ENCODE measurements at places on chromosomes 5 and 9.

GRCh38 chr5:137345396-137345795 is 153.7 kb downstream of the SPOCK1 start:
- DNase-seq, result no peak

GRCh38 chr5:142537938-142538337 is 148.0 kb downstream of the FGF1 start:
- no peak for DNase-seq

DNA sequence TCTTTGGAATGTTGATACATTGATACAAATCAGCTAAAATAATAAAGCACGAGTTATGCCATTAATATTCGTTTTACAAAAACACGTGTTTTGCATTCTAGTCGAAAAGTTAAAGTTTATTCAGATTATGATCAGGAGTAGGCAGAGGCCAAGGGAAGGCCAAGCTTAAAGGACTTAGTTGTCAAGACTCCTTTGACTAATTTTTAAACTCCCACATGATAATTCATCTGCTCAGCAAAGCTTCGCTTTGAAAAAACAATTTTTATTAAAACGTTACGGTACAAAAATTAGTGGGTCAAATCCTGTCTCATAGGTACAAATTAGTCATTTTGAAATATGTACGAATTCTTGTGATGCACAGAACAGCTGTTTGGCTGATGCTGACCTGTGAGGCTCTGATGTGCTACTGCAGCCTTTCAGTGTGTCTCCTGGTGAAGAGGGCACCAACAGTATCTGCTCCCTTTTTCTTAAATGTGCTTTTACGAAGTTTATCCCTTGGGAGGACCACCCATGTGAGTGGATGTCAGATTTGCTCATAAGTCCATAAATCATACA is 23.0 kb upstream of the NR3C1 start:
- DNase-seq, result no peak

DNA sequence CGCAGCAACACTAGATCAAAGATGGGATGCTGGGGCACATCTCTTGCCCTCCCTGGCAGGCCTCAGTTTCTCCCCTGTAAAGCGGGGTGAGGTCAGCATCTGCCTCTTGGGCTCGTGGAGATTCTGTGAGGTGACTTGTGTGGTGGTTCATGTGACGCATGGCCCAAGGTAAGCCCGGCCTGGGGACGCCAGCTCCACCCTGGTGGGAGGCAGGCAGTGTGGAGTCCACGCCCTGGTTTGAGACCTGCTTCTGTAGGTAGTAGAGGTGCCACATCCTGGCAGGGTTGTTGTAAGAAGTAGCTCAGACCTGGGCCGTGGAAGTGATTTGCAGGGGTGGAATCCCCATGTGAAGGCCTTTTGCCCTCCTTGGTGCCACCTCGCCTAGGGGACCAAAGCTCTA is 101.5 kb downstream of the DAB2IP start:
- DNase-seq, result no peak

DNA sequence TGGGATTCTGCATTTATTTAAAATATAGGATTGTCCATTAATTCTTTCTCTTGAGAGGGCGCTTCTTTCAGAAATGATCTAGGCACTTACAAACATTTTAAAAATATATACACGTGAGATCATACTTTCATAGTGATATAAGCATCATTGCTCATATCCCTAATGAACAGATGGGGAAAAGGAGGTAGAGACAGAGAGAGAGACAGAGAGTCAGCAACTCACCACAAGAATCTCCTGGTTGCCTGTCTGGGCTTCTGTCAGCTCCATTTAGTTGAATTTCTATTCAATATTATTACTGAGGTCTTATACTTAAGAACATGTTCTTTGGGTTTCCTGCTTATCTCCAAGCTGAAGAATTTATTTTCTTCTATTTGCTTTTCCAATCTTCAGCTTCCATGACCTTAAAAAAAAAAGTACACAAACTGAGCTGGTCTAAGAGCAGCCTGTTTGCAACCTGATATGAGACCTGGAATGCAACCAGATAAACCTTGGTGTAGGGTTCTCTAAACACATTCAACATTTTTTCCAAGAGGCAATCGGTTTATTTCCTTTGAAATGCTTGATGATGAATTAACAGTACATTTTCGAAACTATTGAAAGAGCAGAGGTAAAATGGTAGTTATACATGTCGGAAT is 51.6 kb upstream of the LIFR start:
- DNase-seq, result no peak

DNA sequence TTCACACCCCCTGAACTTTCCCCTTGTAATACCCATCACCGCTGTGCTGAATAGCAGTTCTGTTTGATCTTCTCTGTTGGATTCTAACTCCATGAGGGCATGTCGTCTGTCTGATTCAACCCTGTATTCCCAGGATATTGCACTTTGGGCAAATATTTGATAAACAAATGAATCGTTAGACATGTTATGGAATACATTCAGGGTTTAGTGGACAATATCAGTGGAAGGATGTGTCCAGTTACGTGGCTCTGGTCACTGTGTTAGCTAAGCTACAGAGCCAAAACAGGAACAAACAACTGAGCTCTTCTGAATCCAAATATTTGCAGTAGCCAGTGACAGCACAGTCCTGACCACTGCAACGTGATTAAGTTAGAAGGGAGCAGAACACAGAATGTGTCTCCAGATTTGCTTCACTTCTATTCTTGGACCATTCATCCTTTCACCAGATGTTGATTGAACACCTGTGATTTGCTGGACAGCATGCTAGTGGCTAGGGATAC is 13.2 kb downstream of the ANGPTL2 start:
- no peak for DNase-seq

DNA sequence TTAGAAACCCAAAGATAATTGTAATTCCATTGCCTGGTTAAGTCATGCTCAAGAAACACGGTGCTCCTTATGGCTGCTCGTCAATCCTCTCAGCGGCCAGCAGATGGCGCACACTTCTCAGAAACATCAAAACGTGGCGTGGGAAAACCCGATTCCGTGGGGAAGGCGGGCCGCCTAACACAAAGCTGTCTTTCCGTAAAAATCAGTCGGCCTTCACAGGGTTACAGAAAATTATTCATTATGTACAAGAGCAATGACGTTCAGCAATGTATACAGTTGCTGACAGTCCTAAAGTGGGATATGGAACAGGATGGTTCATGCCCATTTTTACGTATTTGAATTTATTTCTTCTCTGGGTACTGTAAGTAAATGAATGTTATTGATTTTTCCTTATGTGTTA is 83.5 kb downstream of the PDE4D start:
- DNase-seq, result peak; percentile 51

DNA sequence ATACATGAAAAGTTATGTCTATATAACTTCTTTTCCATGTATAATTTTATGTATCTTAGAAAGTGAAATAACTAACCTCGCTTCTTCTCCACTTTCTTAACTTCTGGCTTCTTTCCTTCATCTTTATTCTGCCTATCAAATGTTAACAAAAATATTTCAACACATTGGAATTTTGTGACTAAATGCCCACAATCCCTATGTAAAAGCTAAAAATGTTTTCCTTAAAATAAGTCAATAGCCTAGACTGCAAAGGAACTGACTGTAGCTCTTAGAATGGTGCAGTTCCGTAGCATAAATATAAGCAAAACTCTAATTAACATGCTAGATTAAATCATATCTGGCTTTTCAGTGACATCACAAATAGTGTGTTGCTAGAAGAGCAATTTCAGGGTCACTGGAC is 40.9 kb downstream of the PSIP1 start:
- DNase-seq, result no peak

GRCh38 chr5:74651710-74652109 is 11.2 kb upstream of the ENC1 start:
- no peak for DNase-seq
